ENCODE measurements at places on chromosomes 1 and 21.

DNA sequence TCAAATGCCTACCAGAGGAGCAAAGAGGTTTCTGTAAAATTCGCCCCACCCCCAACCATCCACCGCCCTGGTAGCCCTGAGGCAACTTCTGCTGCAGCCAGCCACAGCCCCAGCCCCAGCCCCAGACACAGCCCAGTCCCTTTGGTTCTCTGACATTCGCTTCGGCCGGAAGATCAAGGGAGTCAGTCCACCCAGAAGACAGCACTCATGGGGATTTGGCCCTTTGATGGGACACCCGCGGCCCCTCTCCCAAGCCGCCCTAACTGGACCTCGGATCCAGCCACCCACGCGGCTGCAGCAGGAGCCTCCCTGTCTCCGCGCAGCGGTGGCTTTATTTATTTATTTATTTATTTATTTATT lies 3881.0 kb downstream of the SRGAP2C start:
- no peak for DNase-seq

DNA sequence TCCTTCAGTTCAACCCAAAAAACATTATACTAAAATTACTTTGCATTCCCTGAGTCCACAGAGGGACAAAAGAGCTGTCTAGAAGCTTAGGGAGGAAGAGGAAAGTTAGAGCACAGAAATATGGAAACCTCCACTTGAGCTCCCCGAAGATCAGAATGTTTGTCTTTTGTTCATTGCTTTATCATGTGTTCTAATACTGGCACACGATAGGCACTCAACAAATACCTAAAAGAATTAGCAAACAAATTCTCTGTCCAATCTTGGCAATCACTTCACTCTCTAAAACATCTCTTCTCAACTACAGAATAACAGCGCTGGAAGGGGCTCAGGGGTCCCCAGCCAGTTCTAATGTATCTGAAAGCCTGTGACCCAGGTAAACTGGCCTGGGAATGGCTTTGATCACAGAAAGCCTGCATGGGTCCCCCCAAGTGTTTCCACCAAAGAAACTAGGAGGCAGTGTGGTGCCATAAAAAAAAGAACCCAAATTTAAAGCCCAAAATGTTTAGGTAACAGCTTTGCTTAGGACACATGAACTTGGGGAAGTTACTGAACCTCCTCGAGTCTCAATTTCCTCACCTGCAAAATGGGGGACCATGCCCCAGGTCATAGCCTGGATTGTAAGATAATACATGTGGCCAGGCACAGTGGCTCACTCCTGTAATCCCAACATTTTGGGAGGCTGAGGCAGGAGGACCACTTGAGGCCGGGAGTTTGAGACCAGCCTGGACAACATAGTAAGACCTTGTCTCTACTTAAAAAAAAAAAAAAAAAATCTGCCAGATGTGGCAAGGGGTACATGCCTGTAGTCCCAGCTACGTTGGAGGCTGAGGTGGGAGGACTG lies 45.8 kb downstream of the SSBP3 start:
- no peak for DNase-seq

GRCh38 chr1:159700312-159700711 lies 14.1 kb downstream of the CRP start:
- DNase-seq, result no peak

- peak; percentile 92 for DNase-seq
These were observed 1.3 kb downstream of the PIGV start for GRCh38 chr1:26788836-26789611.

- no peak for DNase-seq
These were observed 30.3 kb downstream of the SLC45A1 start for GRCh38 chr1:8348047-8348776.

GRCh38 chr1:213435715-213436114 lies 384.7 kb downstream of the RPS6KC1 start:
- DNase-seq, result no peak

- no peak for DNase-seq
These were observed 14.5 kb downstream of the POGZ start for GRCh38 chr1:151444783-151445177.

DNA sequence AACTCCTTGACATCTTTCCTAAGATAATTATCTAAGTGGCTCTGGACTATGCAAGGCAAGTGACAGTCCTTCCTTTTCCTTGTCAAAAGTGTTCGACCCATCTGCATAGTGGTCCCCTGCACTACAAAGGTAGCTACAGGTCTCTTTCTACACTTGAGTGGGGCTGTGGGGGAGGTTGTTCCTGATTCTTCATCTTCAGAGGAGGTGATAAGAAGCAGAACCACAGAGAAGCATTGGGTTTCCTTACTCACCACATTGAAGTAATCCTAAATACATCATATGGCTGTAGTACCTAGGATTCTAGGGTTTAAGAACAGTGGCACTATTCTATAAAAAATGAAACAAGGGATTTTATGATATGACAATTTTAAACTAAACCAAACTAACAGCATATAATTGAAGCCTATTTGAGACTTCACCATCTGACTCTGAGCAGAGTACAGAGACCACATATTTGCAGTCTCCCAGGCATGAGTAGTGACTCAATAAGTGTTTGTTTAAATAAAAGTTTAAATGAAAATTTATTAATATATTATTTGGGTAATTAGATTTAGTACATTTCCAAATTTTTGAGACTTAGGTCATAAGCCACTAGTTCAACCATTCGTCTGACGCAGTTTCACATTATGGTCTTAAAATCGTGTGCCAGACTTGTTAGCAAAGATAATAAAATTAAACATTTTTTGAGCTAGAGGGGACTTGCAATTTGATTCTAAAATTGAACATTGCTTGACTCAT lies 54.9 kb upstream of the NEK7 start:
- no peak for DNase-seq
